GM12891 (cell line): ENCODE measurements at places on chromosomes 12 and 14.

DNA sequence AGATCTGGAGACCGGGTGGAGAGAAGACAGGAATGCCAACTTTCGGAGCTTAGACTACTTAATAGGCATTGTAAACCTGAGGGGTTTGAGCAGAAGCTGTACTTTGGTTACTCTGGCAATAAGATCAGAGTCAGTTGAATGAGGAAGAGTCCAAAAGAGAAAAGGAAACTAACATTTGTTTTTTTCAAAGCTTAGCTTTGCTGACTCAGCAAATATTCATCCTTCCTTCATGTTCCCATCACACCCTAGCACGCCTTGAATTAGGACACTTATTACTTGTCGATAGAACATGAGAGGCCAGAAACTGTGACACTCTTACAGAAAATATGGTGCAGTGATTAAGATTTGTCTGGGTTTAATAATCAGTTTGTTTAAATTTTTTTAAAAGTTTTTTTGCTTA, 266.9 kb upstream of the ATP2B1 start:
- no peak for DNase-seq

DNA sequence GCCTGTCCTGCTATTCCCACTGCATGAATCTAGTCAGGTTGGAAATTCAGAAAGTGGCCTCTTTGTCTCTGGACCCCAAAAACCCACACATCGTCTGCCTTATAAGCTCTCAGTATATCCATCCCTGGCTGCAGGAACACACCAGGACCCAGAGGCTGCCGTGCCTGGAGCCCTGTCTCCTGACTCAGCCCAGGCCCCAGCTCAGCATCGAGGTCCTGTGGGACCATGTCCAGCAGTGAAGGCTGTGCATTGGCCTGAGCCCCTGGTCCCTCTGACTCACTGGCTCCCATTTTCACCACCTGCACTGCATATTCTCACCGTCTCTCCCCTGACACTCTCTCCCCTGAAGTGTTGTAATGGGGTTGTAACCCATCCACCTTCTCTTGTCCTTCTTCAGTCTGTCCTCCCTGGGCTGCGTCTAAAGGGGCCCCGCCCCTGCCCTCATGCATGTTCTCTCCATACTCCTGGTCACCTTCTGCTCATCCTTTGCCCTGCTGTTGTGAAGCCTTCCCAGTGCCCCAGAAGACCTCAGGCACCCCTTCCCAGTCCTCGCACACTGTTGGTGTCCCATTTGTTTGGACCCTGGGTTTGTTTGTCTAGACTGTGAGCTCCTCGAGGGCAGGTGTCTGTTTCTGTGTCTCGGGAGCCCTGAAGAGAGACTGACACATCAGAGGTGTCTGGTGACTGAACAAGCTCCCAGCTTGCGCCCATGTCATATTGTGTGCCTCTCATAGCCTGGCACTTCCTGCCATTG, 43.8 kb downstream of the EVL start:
- DNase-seq: no peak

GRCh38 chr12:109432842-109433304, 44.2 kb downstream of the KCTD10 start:
- DNase-seq: peak; percentile 39

DNA sequence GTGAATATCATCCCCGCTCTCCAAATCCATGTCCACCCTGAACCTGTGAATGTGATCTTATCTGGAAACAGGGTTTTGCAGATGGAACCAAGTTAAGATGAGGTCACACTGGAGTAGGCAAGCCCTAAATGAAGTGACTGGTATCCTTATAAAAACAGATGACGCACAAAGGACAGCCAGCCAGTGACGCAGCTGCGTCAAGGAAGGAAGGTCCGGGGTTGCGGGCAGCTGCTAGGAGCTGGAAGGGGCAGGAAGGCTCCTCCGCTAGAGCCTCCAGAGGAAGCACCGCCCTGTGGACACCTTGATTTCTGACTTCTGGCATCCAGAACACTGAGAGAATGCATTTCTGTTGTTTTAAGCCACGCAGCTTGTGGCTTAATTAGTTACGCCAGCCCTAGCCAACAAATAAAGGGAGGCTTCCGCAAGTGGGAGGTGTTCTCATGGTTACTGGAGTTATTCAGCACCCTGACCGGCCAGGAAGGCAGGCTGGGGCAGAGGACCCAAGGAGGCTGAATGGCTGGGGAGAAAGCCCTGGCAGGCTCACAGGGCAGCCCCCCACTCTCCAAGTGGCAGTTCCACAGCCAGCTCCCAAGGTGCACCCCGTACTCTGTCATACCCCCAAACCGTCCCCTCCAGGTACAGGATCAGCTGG, 127.6 kb upstream of the NCOR2 start:
- no peak for DNase-seq

DNA sequence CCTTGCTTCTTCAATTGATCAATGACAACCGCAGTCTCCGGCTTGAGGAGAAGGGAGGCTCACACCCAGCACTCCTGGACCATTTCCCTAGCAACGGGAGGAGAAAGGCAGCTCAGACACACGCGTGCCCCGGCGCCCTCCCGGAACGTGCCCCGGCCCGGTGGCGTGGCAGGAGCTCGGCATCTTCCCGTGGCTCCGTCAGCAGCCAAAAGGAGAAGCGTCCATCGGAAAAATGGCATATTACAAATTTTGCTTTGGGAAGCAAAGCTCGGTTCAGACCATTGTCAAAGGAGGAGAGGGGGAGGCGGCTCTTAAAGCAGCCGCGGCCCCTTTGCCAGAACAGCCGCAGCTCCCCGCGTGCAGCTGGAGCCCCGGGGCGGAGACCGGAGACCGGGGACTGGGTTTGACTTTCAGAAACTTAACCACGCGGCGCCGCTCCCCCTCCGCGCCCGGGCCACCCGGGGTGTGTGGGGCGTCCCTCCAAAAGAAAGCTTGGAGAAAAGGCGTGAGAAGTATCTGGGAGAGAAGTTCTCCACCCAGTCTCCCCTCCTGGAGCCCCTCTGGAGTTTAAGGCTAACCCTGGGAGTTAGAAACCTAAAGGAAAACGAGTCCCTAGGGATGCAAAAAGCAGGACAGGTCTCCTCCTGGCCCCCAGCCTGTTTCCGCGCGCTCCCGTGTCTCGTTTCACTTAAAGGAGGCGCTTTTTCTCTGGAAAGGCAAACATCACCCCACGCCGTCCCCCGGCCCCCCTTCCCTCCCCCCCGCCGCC, 545 bp downstream of the PPFIA2 start:
- peak; percentile 2 for DNase-seq

DNA sequence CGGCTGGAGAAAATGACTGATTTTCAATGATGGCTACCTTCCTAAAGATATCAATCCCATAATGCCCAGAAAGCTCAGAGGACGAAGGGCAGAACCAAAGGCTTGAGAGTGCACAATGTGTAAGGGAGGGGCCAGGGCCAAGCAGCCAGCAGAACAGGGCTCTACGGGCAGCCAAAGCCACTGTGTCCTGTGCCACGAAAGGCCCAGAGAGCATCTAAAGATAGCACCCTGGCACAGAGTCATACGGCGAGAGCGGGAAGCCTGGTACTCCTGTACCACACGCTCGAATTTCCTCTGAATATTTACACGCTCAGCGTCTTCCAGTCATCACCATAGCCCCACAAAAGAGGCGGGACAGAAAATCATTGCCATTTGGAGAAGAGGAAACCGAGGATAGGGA, 39.5 kb downstream of the PRMT8 start:
- no peak for DNase-seq

- no peak for DNase-seq
Measured at GRCh38 chr12:66409195-66409871, 107.0 kb downstream of the HELB start.

GRCh38 chr14:26056036-26056616, 541.7 kb downstream of the NOVA1 start:
- no peak for DNase-seq

DNA sequence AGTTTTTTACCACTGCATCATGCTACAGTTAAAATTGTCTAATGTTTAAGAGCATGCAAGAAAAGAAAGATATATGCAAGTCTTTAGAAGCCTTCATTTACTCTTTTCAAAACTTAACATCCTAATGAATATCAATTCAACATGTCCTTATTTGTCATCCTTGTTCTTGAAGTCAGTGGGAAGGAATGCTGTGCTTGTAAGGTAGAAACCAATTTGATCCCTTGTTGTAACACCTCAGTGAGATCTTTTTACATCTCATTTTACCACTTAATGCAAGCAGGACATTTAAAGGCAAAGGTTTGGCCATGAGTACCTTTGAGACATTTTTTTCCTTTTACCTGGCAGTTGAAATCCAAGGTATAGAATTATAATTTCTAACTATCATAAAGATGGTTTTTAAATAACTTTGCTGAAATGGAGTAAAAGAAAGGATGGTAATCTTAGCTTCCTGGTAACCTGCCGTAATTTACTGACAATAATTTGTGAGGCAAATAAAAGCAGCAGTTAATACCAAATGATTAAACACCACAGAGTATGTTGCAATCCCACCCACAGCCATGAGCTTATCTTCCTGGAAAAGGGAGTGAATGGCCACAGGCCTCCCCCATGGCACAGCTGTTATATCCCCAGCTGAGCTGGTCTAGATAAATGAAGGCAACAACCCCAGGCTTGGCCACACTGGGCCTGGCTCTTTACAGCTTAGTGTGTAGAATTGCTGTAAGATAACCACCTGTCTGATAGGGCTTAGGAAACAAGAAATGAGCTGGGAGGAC, 33.2 kb upstream of the STRN3 start:
- no peak for DNase-seq

DNA sequence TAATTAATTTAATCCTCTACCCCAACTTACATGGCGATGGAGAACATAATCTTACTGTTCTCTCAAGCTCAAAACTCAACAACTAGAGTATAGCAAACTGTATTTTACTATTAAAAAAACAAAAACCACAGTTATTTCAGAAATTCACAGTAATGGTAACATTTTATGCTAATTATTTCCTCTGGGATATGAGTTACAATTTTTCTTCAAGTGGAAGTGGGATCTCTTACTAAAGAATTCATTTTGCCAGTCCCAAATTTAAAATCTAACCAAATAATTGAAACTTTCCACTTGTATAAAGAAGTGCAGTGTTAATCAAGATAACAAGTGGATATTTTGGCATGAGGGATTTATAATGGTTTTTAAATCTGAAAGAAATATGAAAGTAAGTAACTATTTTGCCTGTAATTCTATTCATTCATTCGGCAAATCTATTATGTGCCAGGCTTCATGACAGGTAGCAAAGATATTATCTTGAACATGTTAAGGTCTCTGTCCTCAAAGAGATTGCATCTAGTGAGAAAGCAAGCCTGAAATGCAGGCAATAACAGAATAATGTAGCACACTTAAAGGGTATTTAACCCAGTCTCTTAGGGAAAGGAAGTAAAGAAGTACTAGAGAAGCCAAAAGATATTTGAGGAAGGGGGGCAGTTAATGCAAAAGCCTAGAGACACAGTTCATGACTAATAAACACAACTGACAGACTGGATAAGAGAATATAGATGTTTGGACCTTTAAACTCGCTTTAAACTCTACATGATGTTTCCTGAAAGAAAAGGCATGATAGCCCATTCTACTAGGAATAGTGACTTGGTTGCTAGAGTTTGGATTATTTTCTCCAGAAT, 44.0 kb downstream of the TAOK3 start:
- no peak for DNase-seq

DNA sequence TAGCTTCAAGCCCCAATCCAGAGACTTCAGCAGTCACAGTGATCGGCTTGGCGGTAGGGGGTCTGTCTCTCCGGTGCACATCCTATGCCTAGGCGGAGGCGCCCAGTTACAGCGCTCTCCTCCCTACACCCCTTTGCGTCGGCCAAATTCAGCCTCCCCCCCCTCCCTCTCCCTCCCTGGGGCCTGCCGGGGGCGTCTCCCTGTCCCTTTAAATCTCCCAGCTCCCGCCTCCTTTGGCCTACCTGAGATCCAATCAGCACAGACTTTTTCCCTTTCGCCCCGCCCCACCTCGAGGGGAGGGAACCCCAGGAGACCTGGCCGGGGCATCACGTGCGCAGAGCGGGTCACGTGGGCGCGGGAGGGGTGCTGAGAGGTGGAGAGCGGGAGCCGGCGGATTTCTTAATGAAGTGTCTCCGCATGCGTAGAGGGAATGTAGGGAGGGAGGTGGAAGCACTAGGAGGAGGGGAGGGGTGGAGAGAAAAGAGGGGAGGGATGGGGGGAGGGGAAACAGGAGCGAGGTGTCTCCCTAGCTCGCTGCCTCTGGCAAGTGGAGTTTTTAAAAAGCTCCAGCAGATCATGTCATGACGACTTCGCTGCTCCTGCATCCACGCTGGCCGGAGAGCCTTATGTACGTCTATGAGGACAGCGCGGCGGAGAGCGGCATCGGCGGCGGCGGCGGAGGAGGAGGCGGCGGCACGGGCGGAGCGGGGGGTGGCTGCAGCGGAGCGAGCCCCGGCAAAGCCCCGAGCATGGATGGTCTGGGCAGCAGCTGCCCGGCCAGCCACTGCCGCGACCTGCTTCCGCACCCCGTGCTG, at the start of gene HOXC13:
TSS of gene HOXC13 (plus strand) at position 506 of the 815 bp plus-strand sequence. CDS start at position 582, 76 bp downstream.
- DNase-seq: no peak

DNA sequence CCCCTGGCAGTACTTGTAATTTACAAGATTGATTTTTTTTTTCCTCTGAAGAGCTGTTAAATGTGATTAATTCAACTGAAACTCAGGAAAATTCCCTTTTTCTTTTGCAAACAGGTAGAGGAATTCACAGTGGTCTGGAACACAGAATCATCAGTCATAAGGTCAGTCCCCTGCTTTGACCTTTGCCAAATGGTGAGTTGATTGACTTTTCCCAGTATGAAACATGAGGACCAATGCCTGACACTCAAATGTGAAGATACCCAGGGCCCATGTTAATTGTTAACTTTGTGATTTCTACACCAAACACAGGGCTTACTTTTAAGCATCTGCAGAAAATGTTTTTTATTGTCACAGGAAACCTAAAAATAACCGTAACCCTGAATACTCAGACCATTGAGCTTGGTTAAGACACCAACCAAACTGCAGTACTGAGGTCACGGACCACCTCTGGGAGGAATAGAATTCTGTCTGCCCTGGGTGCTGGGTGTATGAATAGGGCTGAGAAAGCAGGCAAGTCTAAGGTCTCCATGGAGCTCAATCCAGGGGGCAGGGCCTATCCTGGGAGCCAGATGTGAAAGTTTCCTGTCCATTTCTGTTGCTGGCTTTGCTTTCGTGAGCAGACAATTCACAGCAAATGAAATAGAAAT, 192.4 kb downstream of the TMX1 start:
- no peak for DNase-seq

DNA sequence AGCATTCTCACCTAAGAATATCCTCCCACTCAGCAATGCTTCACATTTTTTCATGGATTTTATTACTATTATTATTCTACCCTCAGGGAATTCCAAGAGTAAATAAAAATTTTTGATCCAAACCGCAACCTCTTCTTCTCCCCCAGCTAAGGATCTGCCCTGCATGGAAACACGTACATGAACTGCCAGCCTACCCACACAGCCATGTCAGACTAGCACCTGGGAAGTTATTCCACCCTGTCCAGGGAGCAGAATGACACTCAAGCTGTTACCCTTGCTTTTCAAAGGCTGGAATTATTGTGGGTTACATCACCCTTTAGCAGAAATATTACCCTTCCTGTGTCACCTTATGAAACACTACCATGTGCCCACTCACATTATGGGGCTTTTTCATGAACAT, 227.3 kb upstream of the USP15 start:
- DNase-seq: no peak
